EL (cell line): ENCODE measurements at places on chromosomes 2 and 18.

DNA sequence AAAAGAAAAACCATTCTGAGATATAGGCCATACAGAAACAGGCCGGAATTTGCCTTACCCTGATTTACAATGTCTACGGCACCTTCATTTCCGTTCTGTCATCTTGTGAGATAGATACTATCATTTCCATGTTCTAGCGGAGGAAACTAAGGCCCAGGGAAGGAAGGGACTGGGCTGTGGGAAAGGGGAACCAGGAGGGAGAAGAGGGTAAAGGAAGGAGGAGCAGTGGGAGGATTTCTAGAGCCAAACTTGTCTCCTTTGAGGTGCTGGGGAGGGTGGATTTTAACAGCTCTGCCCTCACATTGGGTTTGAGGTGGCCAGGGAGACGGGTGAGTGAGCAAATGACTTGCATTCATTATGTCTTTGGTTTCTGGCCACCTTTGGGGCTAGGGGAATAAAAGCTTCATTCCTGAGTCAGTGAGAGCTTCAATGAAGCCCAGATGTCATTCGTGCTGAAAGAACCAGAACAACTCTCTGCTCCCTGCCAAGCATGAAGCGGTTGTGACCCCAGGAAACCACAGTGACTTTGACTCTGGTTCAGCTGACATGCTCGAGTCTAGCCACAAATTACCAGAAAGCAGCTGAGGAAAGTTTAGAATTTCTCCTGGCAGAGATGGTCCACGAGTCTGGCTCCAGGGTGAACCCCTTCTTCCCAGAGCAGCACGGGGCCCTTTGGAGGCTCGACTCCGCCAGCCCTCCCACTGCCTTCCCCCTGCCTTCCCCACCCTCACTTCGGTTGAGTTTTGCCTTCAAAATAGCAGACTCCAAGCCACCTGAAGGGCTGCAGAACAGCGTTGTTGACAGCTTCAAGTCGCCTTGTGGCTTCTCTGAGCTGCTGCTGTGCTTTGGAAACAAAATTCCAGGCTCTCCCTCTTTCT lies 3.8 kb downstream of the ACTG2 start:
- peak; percentile 77 for DNase-seq

DNA sequence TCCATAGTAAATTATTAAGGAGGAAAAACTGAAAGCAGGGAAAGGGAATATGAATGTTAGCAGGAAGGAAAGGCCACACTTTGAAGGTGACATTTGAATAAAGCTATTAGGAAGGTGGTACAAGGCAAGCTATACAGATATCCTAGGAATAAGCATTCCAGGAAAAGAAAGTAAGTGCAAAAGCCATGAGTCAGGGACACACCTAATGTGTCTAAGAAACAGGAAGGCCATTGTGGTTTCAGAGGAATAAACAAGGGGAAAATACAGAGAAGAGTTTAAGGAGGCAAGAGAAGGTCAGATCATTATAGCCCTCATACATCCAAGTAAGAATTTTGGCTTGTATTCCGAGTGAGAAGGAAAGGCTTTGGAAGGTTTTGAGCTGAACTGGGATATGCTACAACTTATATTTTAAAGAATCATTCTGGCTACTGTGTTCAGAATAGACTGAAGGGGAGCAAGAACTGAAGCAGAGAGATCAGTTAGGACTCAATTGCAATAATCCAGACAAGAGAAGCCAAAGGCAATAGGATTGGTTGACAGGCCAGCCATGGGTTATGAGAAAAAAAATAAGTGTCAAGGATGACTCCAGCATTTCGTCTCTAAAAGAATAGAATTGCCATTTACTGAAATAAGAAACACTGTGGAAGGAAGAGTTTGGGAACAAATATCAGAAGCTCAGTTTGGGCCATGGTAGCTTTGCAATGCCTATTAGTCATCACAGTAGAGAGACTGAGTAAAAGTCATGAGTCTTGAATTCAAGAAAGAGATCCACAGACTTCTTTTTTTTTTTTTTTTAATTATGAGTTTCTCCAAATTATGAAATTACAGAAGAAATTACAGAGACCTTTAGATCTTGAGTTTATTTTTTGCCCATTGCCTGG lies 11.3 kb downstream of the RAD51AP2 start:
- no peak for DNase-seq

DNA sequence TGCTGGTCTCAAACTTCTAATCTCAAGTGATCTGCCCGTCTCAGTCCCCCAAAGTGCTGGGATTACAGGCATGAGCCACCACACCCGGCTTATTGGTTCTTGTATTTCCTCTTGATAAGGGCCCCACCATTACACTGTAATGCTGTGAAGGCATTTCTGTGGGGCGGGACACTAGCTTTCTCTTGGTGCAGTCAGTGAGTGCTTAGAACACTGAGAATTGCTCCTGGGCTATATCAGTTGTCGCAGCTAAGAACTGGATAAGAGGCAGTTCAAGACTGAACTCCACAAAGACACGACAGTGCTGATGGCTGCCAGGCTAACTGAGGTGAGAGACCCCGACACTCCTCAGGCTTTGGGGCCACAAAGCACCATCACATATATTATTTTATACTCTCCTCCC lies 2.1 kb downstream of the KHK start:
- no peak for DNase-seq

DNA sequence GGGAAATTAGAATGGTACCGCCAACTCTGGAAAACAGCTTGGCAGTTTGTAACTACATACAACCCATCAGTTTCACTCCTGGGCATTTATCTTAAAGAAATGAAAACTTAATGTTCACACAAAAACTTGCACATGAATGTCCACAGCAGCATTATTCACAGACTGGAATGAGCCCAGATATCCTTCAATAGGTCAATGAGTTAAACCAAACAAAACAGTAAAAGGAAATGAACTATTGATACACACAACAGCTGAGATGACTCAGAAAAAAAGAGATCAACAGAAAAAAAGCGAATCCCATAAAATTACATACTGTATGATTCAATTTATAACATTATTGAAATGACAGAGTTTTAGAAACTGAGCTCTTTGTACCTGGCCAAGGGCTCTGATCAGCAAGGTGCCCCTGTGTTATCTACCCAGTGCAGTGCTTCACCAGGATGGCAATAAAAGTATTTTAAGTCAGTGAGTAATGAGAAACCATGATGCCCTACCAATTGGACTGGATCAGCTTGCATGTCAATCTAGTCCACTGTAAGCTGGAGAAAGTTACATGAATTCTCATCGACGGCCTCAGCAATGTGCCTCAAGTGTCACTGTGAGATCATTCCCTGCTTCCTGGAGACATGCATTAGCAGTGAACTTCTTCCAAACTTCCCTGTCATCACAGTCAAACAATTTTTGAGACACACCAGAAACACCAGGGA lies 21.9 kb downstream of the TMEM237 start:
- DNase-seq: peak; percentile 25

GRCh38 chr18:75341267-75341666 lies 86.2 kb downstream of the SMIM21 start:
- no peak for DNase-seq

GRCh38 chr2:157843081-157843480 lies 33.0 kb downstream of the ACVR1 start:
- no peak for DNase-seq

GRCh38 chr2:16238786-16239185 lies 298.4 kb downstream of the MYCN start:
- DNase-seq: no peak

DNA sequence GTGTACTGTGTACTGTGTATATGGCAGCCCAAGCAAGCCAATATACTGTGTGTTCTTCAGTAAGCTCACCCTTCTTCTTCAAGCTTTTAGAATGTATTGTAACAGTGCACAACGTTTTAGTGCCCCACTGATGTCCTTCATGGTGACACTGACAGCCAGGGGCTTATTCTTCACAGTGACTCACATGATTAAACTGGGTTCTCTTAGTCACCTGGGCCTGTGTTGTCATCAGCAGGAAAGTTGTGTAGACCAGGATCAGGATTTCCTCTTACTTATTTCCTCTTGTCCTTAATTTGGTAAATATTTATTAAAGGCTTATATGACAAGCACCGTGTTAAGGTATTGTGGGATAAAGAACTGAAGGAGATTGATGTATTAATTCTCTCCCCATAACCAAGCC lies 67.9 kb upstream of the THOC1 start:
- DNase-seq: no peak

DNA sequence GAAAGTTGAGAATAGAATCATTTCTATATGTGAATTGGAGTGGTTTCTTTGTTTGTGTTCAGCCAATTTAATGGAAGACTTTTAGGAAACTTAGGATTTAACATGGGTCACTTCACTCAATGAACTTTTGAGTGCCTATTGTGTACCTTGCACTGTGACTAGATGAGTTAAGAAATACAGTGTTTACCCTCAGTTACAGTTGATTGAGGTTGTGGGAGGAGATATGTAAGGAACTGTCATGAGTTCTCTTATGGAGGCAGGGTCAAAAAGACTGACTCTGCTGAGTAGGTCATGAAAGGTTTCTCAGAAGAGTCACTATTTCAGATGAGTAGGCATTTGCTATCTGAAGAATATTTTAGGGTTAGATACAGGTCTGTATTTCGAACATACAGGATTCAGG lies 98.6 kb downstream of the RAB3GAP1 start:
- no peak for DNase-seq

- DNase-seq: no peak
Observed at GRCh38 chr18:52537261-52537660, 197.3 kb downstream of the DCC start.

- no peak for DNase-seq
Observed at GRCh38 chr2:7437716-7438632, 520.8 kb downstream of the RNF144A start.

GRCh38 chr18:61764381-61764780 lies 128.4 kb downstream of the RNF152 start:
- DNase-seq: no peak

DNA sequence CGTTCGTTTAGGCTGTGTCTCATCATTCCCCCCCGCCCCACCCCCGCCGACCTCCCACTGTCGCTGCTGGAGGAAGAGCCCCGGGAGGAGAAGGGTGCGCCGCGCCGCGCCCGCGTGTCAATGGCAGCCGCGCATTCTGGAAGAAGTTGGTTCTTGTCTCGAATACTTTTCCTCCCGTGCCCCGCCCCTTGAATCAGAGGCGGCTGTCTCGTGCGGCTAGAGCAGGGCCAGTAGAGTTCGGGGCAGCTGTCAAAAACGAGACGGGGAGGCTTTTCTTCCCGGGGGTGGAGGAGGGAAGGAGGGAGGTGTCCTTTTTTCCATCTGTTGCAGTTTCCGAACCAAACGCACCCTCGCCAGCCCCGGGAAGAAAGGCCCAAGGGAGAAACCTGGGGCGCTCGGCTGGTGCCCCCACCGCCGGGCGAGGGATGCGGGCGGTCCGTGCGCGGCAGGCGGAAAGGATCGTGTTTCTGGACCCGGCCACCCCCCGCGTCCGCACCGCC lies 410 bp upstream of the TGIF1 start:
- peak; percentile 95 for DNase-seq

DNA sequence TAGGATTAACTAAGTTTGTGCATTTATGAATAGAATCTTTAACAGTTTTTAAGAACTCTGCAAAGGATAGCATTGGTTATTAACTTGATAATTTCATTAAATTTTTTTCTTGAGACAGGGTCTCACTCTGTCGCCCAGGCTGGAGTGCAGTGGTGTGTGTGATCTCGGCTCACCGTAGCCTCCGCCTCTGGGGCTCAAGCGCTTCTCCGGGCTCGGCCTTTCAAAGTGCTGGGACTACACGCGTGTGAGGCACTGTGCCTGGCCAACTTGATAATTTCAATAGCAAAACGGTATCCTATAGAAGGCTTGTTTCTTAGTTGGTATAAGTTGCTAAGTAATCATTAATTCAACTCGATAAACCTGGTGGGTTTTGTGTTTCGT lies 38.0 kb downstream of the ADNP2 start:
- DNase-seq: no peak

GRCh38 chr2:101361522-101361921 lies 25.8 kb downstream of the CREG2 start:
- no peak for DNase-seq

- no peak for DNase-seq
Observed at GRCh38 chr2:183253441-183254130, 129.3 kb downstream of the NUP35 start.

- DNase-seq: peak; percentile 85
Observed at GRCh38 chr2:69770193-69770702, 28.3 kb downstream of the ANXA4 start.

DNA sequence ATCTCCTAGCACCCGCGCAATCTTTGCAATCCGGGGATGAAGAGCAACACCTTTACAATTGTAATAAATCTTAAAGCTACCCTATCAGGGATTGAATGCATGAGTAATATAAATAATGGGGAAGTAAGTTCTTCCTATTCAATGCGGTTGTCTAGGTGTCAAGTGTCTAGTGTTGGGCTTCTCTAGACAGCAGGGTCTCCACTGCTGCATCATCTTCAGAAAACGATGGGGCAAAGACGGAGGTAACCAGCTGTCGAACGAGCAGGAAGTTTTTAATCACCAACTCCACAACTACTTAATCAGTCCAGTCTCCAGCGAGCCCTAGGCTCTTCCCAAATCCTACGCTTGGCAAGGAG lies 573 bp downstream of the STAM2 start:
- DNase-seq: no peak

DNA sequence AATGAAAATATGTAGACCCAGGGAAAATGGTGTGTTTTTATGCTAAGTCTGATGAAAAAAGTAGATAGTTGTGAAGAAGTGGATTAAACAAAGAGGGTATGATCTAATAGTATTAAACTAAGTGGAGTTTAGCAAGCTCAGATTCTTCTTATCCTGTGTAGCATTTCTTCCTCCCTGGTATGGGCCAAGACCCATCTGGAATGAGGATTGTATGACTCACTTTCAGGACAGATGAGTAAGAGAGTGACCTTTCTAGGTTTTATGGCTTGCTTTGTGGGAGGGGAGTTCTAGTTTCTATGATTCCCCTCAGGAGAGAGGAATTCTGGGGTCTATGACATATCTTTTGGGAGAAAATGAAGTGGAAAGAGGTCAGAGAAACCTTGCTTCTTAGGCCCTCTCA lies 550.1 kb downstream of the SPAG16 start:
- DNase-seq: peak; percentile 84

- DNase-seq: peak; percentile 72
Observed at GRCh38 chr18:58529714-58530354, 99.1 kb downstream of the ALPK2 start.

DNA sequence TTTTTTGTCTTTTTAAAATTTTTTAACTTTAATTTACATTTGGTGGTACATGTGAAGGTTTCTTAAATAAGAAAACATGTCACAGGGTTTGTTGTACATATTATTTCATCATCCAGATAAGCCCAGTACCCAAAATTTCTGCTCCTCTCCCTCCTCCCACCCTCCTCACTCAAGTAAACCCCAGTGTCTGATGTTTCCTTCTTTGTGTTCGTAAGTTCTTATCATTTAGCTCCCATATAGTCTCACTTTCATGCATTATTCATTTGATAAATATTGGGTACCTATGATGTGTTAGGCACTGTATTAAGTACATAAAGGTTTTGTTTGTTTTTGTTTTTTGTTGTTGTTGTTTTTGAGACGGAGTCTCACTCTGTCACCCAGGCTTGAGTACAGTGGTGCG lies 5.7 kb upstream of the TGIF1 start:
- no peak for DNase-seq

- no peak for DNase-seq
Observed at GRCh38 chr2:178530625-178531142, 50.4 kb downstream of the PLEKHA3 start.
